ENCODE measurements at places on chromosomes 2 and 18. TPM values are rescaled to one million over a fixed set of nuclear protein-coding genes. Genes with fewer than 3 reads are reported as not detected.

DNA sequence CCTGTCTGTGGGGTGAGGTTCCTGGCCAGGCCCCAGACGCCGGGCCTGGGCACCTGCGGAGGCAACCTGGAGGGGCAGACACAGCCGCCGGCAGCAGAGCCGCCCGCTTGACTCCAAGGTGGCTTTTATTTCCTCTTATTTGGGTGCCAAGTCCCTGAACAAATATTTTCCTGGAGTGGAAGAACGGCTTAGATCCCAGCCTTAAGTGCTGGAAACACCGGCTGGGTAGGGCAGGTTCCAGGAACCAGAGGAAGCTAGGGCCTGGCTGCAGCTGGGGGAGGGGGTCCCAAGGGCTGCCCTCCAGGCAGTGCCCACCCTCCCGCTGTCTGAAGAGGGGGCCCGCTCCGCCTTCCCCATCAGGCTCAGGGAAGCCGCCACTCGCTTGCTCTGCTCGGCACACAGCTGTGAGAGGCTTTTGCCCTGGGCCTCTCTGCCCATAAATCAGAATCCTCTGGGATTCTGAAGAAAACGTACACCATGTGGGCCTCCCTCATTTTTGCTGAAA lies 28.2 kb downstream of the SDC1 start:
- peak overlapping the region; percentile 91 for H3K27ac ChIP-seq
- peak; percentile 72 for DNase-seq
- no peaks in the 10 kb centered on the region for H3K36me3 ChIP-seq
- H3K4me3 ChIP-seq = no peak overlapping the region

GRCh38 chr18:23142251-23142929 lies 7.1 kb downstream of the CABLES1 start:
- peaks cover 44% of the 10 kb centered on the region for H3K4me1 ChIP-seq
- no peaks in the 10 kb centered on the region for H3K27me3 ChIP-seq
- DNase-seq = no peak

The ERBB4 gene
- total RNA-seq = not detected

DNA sequence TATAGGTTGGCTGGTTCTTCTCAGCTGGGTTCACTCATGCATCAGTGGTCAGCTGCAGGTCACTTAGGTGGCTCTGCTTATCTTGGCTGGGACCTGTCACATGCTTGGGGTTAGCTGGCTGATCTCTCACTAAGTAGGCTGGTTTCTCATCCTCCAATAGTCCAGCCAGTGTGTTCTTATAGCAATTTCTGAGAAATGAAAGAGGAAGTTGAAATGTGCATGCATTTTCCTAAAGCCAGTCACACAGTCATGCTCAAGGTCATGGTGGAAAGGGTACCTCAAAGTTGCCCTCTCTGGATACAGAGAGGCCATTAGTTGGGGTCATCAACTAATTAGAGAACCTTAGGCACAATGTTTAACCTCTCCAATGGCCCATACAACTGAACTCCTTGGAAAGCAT lies 64.4 kb downstream of the KLHL29 start:
- no peak overlapping the region for H3K4me3 ChIP-seq
- peaks cover 9% of the 10 kb centered on the region for H3K4me1 ChIP-seq
- no peak for DNase-seq
- no peaks in the 10 kb centered on the region for H3K27me3 ChIP-seq
- H3K36me3 ChIP-seq = no peaks in the 10 kb centered on the region
- no peak overlapping the region for H3K27ac ChIP-seq

DNA sequence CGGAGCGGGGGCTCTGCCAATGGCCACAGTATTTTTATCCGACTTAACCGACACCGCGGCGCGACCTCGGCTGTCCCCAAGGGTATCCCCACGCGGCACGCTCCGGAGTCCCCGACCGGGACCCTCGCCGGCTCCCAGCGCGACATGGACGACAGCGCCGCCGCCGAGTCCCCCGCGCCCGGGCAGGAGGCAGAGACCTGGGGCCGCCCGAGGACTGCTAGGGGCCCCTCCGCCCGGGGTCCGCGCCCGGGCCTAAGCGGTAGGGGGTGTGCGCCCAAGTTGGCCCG lies 468 bp downstream of the UXS1 start:
- H3K4me3 ChIP-seq = peak overlapping the region; percentile 90
- peaks cover 20% of the 10 kb centered on the region for H3K4me1 ChIP-seq
- no peaks in the 10 kb centered on the region for H3K27me3 ChIP-seq
- peak overlapping the region; percentile 82 for H3K27ac ChIP-seq

The NEUROD1 gene
- 1.7 TPM for total RNA-seq

The B3GNT7 gene
- total RNA-seq = 105 TPM

DNA sequence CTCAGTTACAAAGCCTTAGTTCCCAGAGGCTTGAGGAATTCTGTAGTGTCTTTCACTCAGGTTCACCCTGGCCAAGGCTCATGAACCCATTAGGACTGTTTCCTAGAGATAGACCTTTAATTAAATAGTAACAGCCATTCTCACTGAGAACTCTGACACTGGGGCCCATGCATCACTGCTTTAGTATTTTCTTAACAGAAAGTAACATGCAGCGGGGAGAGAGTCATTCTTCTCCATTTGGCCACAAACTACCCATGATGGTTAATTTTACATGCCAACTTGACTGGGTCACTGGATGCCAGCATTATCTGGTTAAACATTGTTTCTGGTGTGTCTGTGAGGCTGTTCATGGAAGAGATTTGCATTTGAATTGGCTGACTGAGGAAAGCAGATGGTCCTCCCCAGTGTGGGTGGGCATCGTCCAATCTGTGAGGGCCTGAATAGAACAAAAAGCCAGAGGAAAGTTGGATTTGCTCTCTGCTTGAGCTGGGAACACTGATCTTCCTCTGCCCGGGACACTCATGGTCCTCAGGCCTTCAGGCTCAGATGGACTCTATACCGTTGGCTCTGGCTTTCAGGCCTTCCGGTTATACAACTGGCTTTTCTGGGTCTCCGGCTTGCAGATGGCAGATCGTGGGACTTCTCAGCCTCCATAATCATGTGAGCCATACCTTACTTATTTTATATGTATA lies 5.6 kb upstream of the CPLX4 start:
- no peaks in the 10 kb centered on the region for H3K4me1 ChIP-seq
- H3K27ac ChIP-seq = no peak overlapping the region
- H3K36me3 ChIP-seq = no peaks in the 10 kb centered on the region
- H3K4me3 ChIP-seq = no peak overlapping the region
- no peak for DNase-seq

- no peak overlapping the region for H3K4me3 ChIP-seq
- H3K36me3 ChIP-seq = no peaks in the 10 kb centered on the region
- H3K27me3 ChIP-seq = no peaks in the 10 kb centered on the region
- no peak overlapping the region for H3K27ac ChIP-seq
Measured at GRCh38 chr2:16195681-16196070, 255.3 kb downstream of the MYCN start.

The NPC1 gene
- 74.6 TPM for total RNA-seq

GRCh38 chr2:64139956-64140355 lies 4.3 kb downstream of the PELI1 start:
- H3K27ac ChIP-seq = no peak overlapping the region
- peaks cover 12% of the 10 kb centered on the region for H3K4me1 ChIP-seq
- DNase-seq = no peak
- H3K36me3 ChIP-seq = no peaks in the 10 kb centered on the region
- H3K27me3 ChIP-seq = no peaks in the 10 kb centered on the region
- no peak overlapping the region for H3K4me3 ChIP-seq

DNA sequence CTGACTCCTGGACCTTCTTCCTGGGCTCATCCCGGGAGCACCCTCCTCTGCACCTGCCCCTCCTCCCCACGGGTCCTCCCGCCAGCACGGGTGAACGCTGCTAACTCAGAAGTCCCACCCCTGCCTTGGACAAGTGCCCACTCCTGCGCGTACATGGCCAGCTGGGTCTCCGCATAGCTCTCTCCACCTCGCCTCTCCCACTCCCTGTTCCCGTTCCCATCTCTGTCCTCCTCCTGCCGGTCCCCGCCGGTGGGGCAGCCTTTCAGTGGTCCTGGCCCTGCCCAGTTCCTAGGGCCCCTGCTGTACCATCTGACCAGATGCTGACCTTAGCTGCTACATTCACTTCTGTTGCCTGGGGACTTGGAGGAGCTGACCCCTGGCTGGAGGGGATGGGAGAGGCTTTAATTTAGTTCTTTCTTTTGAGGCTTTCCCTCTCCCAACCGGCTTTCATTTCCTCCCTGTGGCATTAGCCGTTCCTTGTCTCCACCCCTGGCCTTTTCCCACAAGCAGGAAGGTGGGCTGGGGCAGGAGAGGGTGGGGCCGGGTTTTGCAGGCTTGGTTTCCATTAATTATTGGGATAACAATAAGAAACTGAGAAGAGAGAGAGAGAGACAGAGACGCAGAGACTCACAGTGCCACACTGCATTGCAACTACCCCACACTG lies 136.1 kb downstream of the SH3BP4 start:
- H3K4me1 ChIP-seq = peaks cover 6% of the 10 kb centered on the region
- no peak overlapping the region for H3K27ac ChIP-seq
- no peaks in the 10 kb centered on the region for H3K27me3 ChIP-seq

The GAL3ST2 gene
- total RNA-seq = 3.3 TPM

GRCh38 chr2:15667809-15668556 lies 76.3 kb downstream of the DDX1 start:
- no peak overlapping the region for H3K4me3 ChIP-seq
- H3K4me1 ChIP-seq = no peaks in the 10 kb centered on the region
- no peak for DNase-seq
- no peaks in the 10 kb centered on the region for H3K27me3 ChIP-seq

DNA sequence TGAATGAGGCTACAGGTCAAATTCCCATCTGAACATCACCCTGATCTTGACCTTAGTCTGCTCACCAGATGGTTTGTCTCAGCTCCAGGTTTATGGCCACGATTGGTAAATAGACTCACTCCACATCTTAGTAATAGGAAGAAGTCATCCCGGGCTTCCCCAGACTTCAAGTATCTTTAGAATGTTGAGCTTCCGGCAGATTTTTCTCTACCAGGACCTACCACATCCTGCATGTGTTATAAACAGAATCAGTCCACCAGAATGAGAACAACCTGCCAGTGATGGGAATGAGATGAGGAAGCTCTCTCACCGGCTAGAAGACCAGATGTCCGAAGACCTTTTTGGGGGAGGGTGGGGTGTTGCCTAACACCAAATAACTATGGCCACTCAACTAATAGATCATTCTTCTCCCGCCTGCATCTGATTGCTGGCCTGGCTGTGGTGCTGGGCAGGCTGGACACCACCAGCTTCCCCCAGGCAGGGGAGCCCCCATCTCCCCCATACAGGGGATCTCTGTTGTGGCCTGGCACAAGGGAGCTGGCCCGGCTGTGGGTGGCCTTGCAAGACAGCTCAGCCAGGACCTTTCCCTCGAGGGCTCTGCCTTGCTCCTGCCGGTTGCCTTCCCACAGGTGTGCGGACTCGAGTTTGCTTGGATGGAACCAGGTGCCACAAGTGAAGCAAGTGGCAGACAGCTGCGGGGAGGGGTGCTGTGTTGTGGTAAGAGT lies 88.5 kb downstream of the SH3RF3 start:
- peaks cover 25% of the 10 kb centered on the region for H3K4me1 ChIP-seq
- no peak overlapping the region for H3K27ac ChIP-seq
- H3K36me3 ChIP-seq = no peaks in the 10 kb centered on the region
- H3K4me3 ChIP-seq = no peak overlapping the region
- no peak for DNase-seq

DNA sequence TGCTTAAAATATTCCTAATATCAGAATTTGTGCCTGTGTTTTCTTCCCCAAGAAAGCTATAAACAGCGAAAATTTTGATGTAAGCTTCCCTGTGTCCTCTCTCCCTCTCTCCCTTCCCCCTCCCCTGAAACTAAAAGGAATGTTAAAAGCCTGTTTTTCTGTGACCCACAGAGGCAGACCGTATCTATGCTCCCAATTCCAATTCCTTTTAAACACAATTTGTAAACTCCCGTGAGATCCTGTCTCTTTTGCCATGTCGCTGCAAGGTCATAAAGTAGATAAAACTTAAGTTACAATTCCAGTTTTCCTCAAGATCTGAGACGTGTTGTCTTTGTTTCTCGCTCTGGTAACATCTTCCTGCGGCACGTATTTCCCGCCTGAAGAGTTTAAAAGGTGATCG lies 23.3 kb downstream of the SKA1 start:
- H3K4me3 ChIP-seq = no peak overlapping the region
- no peaks in the 10 kb centered on the region for H3K36me3 ChIP-seq
- no peaks in the 10 kb centered on the region for H3K4me1 ChIP-seq
- H3K27ac ChIP-seq = no peak overlapping the region

The IL1RL2 gene
- total RNA-seq = 0.57 TPM

The RNF125 gene
- 15.8 TPM for total RNA-seq

GRCh38 chr2:65498396-65498795 lies 66.0 kb upstream of the SPRED2 start:
- H3K27ac ChIP-seq = no peak overlapping the region
- no peak overlapping the region for H3K4me3 ChIP-seq
- no peaks in the 10 kb centered on the region for H3K4me1 ChIP-seq
- no peak for DNase-seq
- H3K36me3 ChIP-seq = no peaks in the 10 kb centered on the region
- no peaks in the 10 kb centered on the region for H3K27me3 ChIP-seq

Data from Peyer's patch (tissue), 4 donors.